ENCODE measurements at places on chromosomes 1 and 21.

- no peak for DNase-seq
These were observed 19.0 kb upstream of the MFN2 start for GRCh38 chr1:11961230-11961629.

GRCh38 chr1:229141271-229141670 lies 129.6 kb upstream of the RAB4A start:
- no peak for DNase-seq

DNA sequence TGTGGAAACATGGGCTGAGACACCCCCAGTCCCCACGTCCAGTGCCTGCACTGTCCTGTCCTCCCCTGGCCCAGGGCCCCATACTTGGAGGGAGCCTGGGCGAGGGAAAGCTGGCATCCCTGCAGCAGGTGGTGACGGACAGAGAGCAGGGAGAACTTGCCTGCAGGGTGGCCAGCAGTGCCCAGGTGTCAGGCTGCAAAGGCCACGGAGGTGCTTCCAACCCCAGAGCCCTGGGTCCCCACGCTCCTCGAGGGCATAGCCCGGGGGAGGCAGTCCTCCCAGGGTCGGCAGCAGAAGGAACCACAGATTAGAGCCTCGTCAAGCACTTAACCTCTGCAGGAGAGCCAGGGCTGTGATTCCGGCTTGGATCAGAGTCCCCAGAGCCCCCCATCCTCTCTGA lies 77.5 kb downstream of the ARHGEF16 start:
- DNase-seq, result no peak

DNA sequence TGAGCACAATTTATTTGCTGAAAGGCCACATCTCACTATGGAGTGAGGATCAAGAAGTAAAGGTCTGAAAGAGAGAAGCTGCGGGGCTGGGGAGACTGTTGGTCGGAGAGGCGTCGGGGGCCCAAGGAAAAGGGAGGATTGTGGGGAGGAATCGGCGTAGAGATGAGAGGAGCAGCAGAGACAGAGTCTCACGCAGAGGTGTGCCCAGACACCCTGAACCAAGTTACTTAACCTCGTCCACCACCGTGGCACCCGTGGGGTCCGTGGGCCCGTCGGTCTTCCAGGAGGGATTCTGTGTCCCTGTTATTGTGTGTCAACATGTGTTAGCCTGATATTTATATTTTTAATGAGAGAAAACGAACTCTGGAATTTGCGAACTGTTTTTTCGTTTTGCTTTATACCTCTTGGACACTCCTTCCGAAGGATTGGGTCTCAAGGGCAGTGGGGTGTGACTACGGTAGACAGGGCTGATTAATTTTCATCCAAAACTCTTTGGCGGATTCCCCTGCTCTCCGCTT lies 3.8 kb upstream of the NBPF1 start:
- DNase-seq, result no peak

- peak; percentile 11 for DNase-seq
These were observed 15.3 kb downstream of the UCK2 start for GRCh38 chr1:165842671-165843129.

GRCh38 chr1:200442023-200442422 lies 32.2 kb upstream of the ZNF281 start:
- no peak for DNase-seq

GRCh38 chr1:10671090-10671489 lies 125.4 kb downstream of the CASZ1 start:
- DNase-seq, result no peak

DNA sequence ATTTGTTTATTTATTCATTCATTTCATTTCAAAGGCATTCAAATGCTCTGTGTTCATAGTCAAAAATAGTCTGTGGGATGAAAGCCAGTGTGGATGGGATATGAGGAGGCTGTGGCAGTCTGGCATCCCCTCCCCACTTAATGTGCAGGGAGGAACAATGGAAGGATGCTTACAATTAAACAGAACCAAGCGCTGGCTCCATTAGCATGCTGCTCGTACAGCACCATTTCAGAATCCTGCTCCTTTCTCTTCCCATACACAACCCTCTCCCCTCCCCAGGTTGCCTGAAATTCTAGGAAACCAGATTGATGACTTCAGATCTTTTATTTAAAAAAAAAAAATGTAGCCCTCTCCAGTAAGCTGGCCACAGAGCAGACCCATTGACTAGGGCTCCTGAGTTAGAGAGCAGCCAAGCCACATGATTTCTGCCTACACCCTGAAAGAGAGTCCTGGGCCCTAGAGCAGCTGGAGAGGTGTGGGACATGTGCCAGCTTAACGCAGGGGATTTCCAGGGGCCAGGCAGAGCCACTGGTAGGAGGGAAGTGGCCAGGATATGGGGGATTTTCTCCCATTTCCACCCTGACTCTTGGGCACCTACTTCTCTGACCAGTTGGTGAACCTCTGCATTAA lies 205.2 kb downstream of the ASTN1 start:
- DNase-seq, result no peak

DNA sequence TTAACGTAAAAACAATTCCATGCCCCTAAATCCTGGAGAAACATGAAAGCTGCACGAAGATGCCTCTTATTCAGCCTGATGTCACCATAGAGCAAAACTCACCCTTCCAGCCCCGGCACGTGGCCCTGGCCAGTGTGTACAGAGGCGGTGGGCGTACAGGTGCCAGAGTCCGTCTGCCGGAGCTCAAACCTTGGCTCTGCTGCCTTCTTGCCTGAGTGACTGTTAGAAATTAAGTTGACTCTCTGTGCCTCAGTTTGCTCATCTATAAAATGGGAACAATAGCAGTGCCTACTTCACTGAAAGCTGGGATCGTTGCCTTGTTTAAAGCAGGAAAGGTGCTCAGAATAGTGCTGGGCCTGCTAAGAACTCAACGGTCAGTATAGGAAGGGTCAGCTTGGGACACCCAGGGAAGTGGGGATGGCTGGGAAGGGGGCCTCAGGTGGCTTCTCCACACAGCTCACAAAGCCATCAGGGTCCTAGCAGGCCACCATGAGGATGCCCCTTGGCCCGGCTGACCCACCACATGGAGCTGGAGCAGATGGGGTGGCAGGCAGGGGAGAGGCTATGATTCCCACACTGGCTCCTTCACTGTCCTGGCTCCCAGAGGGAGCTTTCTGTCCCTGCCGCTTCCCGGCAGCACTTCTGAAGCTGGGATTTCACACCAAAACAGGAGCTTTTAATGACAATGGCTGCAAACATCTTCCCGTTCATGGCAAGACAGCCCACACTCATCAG lies 237.2 kb downstream of the NPHP4 start:
- no peak for DNase-seq

DNA sequence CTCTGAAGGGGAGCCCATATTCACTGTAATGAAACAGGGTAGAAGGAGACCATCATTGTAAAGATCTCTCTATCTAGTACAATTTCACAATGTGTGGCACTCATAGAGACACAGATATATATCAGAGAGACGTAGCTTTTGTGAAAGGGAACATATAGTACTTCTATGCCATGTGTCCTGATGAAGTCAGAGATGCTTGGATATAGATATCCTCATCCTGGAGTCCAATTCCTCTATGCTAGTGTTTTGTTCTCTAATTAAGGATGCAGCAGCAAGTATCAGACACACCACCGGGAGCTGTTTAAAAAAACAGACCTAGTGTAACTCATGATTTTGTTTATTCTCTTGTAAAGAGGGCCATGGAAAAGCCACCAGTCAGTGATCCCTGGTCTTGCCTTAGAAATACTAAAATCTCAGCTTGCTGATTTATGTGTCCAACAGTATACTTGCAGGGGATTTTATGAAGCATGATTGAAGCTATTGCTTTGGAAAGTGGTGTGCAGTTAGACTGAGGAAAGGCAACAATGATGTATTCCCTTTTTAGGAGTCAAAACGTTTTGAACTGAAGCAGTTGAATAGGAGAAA lies 2.5 kb downstream of the NCAM2 start:
- DNase-seq, result no peak

DNA sequence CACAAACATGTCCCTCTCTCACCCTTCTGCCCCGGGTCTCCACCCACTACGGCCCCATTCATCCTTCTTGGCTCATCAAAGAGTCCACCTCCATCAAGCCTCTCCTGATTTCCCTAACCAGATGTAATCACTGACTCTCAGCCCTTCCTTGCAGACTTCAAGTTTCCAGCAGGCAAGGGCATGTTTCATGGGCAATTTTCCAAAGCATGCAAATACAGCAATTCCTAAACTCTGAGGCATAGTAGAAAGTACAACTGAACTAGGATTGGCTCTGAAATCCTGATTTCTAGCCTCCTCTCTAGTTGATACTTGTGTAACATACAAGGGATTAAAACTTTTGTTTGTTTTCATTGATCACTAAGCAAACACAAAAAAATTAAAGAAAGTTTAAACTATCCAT lies 109.1 kb upstream of the GADD45A start:
- DNase-seq, result no peak

DNA sequence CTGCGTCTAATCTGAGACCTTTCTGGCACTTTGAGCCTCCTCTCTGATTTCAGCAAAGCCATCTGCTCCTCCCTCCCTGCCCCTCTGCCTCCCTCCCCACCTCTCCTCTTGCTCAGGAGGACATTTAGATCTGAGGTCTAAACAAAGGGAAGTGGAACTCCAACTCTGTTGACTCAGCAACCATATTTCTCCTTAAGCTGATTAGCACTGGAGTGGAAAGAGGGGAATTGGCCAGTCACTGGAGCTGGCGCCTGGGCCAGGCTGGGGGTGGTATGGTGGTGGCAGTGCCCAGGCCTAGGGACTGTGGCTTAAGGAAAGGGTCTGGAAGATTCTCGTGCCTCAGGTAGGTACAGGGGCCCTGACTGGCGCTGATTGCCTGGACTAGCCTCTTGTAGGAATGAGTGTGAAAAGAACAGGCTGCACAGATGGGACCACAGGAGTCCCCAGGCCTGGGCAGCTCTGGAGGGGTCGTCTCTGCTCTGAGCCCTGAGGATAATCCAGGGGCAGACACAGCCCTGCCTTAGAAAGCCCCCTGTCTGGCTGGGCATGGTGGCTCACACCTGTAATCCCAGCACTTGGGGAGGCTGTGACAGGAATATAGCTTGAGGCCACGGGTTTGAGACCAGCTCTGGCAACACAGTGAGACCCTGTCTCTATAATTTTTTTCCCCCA lies 11.9 kb downstream of the SH2D2A start:
- DNase-seq, result no peak

- DNase-seq, result no peak
These were observed 3.5 kb upstream of the ILDR2 start for GRCh38 chr1:166978821-166979220.

DNA sequence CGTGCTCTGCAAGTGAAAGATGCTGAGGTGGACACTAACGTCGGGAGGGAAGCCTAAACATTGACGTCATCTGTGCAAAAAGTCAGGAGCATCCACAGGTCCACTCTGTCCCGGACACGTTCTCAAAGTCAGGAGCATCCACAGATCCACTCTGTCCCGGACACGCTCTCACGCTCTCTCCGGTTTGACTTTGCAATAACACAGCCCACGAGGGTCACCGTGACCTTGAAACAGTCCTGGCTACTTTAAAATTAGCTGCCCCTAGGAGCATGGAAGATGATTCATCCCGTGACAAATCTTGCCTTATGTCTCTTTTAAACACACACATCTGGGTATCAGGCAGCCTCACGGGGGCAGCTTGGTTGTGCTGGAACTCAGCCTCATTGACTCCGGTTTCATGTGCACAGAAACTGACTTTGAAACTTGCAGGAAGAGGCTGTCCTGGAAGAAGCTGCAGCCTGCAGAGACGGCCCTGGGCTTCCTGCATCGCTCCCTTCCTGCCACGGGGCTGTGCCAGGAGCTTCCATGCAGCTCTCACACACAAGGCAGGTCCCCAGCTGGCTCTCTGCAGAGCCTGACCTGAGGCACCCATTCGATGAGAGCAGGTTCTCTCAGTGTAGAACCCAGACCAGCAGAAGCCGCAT lies 18.1 kb upstream of the COL18A1 start:
- no peak for DNase-seq

DNA sequence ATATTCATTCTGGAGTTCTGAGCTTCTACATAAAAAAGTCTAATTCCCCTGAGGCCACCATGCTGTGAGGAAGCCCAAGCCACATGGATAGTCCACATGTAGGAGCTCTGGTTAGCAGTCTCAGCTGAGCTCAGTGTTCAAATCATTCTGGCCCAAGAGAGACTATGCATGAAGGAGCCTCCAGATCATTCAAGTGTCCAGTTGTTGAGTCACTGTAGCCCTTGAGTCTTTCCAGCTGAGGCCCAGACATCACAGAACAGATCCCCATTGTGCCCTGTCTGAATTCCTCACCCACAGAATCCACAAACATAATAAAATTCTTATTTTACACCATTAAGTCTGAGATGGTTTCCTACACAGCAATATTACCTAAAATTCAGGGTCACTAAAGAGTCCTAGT lies 107.0 kb upstream of the NGF start:
- no peak for DNase-seq

DNA sequence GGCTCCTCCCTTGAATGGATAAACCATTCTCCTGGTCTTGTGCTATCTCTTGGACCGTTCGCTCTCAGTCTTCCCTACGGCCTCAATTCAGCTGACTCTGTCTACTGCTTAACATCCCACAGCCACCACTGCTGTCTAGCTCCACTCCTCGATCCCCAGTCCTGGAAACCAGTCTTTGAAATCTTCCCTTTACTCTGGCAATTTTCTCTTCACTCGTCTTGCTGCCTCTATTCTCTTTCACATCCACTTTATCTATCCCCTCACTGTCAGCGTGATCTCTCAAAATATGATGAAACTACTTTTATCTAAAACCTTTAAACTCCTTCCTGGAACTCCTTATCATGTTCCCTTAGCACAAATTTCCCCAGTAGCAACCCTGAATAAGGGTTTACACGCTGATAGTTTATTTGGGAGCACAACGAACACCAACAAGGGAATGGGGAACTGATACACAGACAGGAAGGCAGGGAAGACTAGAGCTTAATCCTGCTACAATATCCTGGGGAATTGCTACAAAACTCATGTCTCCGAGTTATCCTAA lies 131.6 kb upstream of the SAMSN1 start:
- DNase-seq, result no peak

DNA sequence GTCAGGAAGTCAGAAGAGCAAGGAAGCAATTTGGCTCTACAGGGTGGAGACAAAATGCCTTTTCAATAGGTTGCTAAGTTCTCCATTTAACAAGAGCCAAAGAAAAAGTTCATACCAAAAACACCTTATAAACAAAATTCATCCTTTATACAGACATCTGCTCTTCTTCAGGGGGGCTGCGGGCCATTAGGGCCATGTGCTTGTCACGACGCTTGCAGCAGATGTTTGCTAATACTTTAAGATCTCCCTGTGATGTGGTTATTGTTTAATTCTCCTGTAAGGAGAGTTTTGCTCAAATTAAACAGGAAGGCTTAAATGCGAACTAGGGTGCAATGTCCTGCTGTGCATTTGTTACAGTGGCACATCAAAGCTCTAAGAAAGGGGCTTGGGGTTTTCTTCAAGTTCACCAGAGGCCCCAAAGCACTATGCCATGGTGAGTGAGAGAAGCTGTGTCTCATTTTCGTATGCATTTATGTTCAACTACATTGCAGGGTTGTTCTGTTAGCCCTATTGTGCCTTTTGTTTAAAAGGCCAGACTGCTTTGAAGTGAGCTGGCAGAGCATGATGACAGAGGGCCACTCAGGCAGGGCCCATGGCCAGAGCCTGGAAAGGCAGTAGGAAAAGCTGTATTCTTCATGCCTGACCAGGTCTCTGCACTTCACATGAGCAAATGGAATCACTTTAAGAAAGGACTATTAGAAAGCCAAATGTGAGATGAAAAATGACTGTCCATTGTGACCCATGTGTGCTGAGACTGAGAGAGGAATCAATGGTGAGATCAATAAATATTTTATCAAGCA lies 24.8 kb upstream of the NTPCR start:
- no peak for DNase-seq

GRCh38 chr1:227792216-227793078 lies 23.0 kb upstream of the PRSS38 start:
- no peak for DNase-seq

- no peak for DNase-seq
These were observed 19.5 kb downstream of the DYRK3 start for GRCh38 chr1:206654828-206655227.

- no peak for DNase-seq
These were observed 105.2 kb downstream of the LAMC2 start for GRCh38 chr1:183291216-183291762.
